ENCODE measurements at places on chromosomes 1 and 21. TPM values are rescaled to one million over a fixed set of nuclear protein-coding genes. Genes with fewer than 3 reads are reported as not detected.

DNA sequence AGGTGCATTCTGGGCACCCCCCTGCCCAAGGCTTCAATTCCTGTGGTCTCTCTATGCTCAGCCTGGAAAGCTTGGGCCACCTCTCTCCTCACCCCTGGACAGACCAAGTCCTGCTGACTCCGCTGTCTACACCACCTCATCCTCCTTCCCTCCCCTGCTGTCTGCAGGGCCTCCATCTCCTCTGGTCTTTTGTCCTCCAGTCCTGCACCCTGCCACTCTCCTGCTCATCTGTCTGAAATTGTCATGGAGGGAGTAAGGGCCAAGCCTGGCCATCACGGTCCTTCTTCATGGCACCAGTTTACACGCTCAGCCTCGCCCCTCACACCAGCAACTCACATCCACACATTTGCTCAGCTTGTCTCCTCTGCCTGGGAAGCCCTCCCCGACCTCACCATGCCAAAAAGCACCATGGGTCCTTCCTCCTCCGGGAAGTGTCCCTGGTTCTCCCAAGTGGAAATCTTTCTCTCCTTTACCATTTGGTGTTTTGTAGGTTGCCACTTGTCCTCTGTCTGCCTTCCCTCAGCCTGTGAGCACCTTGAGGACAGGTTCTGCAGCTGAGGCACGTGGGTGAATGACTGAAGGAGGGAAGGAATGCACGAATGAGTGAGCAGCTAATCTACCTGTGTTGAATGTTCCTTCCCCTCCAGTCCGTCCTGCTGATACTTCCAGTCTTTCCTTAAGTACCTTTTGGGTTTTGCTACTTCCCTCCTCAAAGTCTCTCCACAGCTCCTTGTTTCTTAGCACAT lies 2.1 kb upstream of the SLC2A1 start:
- no peak for DNase-seq

GRCh38 chr1:27153927-27154358 lies 982 bp downstream of the SLC9A1 start:
- DNase-seq = no peak

GRCh38 chr1:54394104-54394503 lies 12.1 kb downstream of the SSBP3 start:
- no peak for DNase-seq

GRCh38 chr1:196660852-196661251 lies 9.0 kb downstream of the CFH start:
- DNase-seq = peak; percentile 51

DNA sequence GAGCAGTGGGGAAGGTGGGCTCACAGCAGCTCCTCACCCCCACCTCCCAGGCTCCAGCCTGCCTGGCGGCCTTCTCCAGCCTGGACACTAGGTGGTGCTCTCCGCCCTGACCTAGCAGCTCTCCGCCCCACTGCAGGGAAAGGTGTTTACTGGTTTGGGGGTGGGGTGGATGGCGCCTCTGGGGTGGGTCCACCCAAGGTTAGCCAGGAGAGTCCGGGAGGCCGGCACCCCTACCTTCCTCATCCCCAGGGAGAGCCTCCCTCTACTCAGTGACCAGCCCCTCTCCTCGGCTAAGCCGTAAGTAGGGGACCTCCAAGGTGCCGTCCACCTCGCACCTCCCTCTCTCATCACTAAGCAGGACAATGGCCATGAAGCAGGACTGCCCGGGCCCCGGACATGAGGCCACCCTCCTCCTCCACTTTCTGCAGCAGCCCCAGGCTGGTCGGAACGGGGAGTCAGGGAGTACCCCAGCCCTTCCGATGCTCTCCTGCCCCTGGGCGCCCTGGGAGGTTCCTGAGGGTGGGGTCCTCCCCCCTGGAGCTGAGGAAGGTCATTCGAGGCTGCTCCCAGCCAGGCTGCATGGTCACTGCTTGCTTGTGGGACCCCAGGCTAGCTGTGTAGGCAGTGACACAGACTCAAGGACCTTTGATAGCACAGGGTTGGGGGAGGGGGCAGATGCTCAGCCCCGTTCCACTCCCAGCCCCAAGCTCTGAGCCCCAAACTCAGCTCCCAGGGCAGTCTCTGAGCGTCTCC lies 101.4 kb upstream of the VAMP3 start:
- peak; percentile 73 for DNase-seq

DNA sequence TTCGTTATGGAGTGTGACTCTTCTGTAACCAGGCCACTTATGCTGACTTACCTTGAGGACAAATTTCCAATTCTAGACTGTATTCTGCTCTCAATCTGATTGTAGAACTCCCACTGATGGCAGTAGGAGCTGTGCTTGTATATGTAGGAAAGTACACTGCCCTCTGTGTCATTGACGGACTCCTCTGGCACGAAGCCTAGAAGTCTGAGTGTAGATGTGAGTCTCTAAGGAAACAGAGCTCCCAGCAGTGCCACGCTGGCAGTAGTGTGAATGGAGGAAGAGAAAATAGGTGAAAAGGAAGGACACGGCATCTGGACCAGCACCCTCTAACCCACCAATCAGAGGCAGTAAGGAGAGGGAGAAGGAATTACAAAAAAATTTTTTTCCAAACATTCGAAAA lies 130.4 kb upstream of the ADGRL2 start:
- peak; percentile 96 for DNase-seq

DNA sequence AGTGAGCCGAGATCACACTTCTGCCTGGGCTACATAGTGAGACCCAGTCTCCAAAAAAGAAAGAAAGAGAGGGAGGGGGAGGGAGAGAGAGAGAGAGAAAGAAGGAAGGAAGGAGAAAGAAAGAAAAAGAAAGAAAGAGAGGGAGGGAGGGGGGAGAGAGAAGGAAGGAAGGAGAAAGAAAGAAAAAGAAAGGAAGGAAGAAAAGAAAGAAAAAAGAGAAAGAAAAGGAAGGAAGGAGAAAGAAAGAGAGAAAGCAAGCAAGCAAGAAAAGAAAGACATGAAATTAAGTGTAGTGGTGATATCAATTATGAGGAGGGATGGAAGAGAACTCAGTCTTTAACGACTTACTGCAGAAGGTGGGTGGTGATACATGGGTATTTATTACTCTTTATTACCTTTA lies 38.5 kb downstream of the CA6 start:
- DNase-seq = no peak

DNA sequence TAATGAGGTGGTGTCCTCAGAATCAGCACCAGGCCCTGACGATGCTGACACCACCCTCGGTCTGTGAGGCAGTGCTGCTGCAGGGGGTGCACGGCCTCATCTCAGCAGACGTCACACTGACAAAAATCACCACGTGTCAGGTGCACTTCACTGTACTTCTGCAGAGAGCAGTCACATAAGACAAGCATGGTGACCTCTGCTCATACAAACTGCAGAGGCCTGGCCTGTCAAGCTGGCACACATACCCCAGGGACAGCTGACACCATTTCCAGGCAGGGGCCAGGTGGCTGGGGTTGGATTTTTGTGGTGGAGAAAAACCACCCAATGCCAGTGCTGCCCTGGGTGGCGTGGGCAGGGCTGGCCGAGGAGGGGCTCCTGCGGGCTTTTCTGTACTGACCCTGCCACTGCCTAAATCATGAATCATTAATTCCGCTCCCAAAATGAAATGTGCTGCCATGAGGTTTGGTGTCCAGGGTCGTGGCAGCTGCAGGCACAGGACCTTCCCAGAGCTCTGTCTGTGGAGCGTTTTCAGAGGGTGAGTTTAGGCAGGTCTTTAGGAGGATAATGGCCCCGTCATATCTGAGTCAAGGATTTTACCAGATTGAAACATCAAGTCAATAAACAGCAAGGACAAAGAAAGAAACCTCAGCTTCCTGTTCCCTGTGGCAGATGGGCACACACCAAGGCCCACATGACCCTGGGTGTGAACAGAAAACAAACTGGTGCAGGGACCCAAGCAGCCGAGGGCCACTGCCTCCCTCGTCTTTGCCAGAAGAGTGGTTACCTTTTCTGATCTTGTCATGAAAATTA lies 33.4 kb upstream of the GPR153 start:
- DNase-seq = no peak

DNA sequence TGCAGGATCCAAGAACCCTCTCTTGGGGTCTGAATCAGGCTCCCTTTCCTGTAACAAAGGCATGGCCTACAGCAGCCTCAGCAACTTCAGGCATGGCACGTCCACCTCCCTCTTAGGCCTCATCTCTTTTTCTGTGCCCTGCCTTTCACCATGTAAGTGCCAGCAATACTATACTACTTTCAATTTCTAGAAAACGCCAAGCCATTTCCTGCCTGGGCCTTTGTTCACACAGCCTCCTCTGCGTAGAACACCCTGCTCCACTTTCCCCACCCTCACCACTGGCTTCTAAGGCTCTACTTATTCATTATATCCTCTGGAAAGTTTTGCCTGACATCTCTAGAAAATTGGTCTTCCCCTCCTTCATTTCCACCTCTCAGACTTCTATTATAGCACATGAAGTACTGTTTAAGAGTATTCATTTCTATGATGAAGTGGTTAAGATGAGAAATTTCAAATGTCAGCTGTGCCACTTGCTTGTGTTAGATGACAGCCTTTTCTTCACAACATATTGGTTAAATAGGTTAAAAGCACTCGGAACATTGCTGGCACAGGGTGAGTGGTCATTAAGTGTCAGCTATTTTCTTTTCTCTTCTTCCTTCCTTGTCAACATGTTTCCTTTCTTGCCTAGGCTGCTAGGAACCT lies 41.6 kb upstream of the VWA5B1 start:
- peak; percentile 2 for DNase-seq

GRCh38 chr1:6033986-6034749 lies 11.5 kb upstream of the KCNAB2 start:
- peak; percentile 71 for DNase-seq

GRCh38 chr1:78884685-78885452 lies 121.7 kb downstream of the ADGRL4 start:
- no peak for DNase-seq

DNA sequence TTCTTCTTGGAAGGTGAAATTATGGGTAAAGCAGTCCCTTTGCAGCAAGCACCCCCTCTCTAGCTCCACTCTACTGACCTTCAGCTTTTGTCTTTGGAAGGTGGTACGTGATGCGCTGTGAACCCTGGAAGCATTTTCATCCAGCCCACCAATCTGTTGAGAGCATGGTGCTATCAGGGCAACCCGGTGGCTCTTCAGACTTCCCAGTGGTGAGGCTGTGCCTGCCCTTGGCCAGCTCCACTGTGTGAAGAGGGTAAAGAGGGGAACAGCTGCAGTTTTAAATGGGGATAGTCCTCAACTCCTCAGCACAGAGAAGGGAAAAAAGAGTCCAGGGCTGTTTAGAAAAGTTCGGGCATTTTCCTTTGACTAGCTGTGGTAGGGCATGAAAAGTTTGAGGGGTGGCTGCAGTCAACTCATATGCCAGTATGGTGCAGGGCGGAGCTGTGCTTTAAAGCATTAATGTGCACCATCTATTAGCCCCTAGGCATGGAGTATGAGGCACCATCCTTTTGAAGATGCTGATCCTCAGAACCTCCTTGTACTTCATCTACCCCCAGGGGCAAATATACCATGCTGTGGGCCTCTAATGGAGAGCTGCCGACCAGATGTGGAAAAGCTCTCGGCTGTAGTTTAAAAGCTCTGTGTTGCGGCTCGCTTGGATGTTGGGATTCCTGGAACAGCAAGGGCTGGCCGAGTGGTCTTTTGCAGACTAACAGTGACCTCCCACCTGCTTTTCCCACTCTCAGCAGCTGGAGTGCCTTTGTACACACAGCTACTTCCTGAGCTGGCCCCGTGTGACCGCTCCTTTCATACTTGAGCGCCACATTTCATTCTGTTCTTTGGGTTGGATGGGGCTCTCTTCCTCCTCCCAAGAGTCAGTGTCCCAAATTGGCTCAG lies 123.0 kb downstream of the PEX14 start:
- DNase-seq = no peak

- no peak for DNase-seq
These were observed 104.9 kb downstream of the NUF2 start for GRCh38 chr1:163426505-163427251.

DNA sequence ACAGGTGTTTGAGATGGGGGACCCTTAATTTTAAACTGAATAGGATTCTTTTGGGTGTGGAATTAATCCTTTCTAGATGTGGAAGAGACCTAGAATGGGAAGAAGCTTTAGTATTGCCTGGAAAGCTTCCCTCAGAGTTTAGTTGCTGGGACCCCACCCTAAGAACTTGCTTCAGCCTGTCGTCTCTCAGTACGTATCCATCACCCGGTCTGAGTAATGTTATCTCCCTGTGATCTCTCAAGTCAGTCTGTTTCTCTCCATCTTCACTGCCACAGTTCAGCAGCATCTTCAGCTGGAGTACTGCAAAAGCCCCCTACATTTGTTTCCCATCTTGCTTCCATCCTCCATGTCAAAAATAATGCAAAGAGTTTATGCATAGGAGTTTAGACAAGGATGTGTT lies 28.9 kb downstream of the CNST start:
- DNase-seq = no peak

- no peak for DNase-seq
These were observed 188.9 kb upstream of the PLXNA2 start for GRCh38 chr1:208433086-208433485.

DNA sequence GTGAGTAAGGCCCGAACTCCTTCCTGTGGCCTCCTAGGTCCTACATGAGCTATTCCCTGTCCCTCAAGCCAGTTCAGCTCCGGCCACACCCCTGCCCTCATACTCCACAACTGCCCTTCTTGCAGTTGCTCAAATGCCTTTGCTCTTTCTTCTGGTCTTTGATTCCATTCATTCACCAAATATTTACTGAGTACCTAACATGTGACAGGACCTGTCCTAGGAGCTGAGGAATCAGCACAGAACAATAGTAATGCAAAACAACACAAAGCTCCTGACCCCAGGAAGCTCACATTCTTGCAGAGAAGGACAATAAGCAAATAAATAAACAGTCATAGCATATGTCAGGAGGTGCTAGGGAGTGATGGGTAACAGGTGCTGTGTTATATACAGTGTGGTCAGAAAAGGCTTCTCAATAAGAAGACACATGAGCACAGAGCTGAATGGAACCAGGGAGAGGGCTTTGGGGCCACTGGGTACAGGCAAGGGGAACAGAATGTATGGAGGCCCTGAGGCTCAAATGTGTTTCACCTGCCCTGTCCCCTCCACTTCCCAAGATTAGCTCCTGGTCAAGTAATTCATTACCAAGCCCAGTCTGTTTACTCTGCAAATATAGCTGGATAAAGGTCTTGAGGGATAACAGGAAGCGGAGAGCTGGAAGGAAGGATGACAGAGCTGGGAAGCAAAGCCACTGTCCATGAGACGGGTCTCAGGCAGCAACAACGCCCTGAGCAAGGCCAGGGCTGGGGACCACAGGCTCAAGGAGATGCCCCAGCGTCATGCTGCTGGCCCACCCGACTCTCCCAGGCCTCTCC lies 145.1 kb downstream of the CSMD2 start:
- DNase-seq = no peak

DNA sequence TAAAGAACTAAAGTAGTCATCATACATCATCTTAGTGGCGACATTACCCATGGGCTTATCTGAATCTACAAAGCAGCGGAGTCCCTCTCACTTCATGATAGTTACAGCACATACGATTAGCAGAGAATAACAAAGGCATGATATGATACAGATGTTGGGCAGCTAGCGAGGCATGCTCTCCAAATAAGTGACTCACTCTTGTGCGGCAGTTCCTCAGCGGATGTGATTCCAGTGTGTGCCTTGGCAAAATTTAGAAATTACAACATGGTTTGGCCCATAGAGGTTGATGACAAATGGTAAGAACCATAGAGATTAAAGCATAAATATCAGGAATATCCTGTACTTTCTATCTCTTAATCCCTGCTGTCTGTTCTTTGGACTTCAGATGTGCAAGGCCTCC lies 48.1 kb upstream of the PAXBP1 start:
- no peak for DNase-seq

Gene MMEL1
- total RNA-seq = 5.4 TPM

Gene ESRRG
- total RNA-seq = not detected

Gene RORC
- under 0.01 TPM for total RNA-seq

Gene MPZ
- 1.0 TPM for total RNA-seq

Gene VASH2
- 0.19 TPM for total RNA-seq

Gene NR0B2
- total RNA-seq = not detected

Gene KRTAP13-2
- total RNA-seq = not detected
